Activated naive CD4-positive, alpha-beta T cell treated with anti-CD3 and anti-CD28 coated beads, Interleukin-2, amount 50 U/mL, for 72 hours (primary cell): ENCODE measurements at places on chromosomes 6 and 20. TPM values are rescaled to one million over a fixed set of nuclear protein-coding genes. Genes with fewer than 3 reads are reported as not detected.

GRCh38 chr6:5828296-5828695 lies 178.4 kb downstream of the NRN1 start:
- peak; percentile 31 for DNase-seq

DNA sequence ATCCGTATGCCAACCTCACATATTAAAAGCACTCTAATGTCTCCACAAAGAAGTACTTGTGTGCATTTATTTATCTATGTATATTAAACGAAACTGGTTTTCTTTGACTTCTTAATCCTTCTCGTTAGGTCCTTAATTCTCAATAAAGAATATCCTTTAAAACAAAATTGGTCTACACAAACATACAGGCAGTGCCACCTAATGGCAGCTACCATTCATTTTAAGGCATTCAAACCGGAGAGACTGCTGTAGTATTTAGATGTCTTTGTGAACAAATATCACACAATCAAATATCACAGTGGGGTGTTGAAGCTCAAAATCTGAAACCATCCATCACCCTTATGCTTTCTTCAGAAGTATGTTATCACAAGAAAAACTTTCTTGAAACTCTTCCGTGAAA lies 96.6 kb upstream of the IRAK1BP1 start:
- no peak for DNase-seq

DNA sequence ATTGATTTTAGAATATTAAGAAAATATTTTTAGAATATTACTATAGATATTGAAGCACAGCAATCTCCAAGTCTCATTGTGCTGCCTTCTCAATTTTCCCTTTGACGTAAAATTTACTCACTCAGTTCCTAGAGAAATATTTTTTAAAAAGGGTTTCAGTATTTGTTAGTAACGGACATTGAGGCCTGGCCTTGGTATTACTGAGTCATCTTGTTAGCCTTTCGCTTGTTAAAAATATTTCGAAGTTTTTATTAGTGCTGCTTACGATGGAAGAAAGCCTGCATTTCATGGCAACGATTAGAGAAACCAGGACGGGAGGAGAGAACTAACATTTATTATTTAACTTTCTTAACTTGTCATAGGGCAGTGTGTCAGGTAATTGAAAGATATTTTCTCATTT lies 82.2 kb downstream of the TIAM2 start:
- DNase-seq = no peak

DNA sequence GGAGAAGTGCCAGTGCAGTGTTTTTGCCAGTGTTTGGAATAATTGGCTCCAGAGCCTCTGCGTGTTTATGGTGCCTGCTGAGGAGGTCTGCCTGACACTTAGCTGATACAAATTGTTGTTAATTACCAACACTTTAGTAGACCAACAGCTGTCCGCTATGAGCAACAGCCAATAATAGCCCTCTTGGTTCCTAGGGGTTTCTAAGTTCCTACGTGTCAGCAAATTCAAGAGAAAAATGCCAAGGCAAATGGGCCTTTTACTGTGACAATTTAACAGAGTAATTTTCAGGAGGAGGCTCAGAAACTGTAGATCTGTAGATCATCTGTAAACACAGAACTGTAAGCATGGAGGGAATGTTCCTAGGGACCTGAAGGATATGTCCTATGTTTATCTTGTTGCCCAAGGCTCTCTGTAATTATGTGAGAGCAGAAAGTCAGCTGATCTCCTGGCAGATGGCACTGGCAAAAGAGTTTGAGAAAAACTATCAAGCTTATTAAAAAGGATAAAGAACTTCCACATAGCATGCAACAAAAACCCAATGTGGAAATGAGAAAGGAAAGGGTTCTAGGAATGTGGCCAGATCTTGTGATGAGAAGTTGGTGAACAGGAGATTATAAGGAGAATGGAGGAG lies 157.7 kb downstream of the GJA1 start:
- DNase-seq = no peak

DNA sequence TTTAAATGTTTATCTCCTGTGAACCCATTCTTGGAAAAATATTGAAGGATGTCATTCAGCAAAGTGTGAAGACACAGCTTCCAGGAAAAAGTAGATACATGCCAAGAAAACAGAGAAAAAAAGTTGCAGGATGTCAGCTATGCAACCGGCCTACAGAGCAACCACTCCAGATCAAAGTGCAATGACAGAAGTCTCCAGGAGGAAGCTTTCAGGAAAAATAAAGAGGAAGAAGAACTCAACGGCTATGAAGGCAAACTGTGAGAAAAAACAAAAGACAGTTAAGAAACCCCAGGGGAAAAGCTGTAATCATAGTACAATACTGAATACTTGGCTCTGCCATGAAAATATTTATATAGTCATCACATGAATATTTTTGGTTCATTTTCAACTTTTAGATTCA lies 30.6 kb downstream of the REPS1 start:
- no peak for DNase-seq

The SPEF1 gene
- total RNA-seq = 0.14 TPM

The KHDRBS2 gene
- total RNA-seq = not detected

The FOXP4 gene
- total RNA-seq = 17.4 TPM

The HCK gene
- not detected for total RNA-seq
